ENCODE measurements at places on chromosomes 3 and 15.

DNA sequence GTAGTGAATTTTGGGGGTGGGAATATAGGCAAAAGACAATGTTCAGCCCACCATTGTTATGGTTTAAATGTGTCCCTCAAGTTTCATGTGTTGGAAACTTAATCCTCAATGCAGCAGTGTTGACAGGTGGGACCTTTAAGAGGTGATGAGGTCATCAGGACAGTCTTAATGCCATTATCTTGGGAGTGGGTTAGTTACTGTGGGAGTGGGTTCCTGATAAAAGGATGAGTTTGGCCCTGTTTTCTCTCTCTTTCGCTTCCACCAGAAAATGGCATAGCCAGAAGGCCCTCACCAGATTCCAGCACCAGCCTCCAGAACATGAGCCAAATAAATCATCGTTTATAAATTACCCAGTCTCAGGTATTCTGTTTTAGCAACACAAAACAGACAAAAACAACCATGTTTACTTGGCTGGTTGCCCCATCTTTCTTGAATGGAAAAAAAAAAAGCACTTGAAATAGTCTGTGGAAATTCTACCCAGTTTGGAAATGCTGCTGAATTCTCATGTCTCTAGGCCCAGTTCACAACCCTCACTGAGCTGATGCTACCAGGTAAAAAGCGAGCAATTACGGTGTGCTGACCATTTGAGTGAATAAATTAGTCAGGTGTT, 31.0 kb upstream of the MFSD1 start:
- DNase-seq, result no peak

GRCh38 chr3:128133273-128133883, 9.8 kb upstream of the RUVBL1 start:
- DNase-seq, result peak; percentile 19

DNA sequence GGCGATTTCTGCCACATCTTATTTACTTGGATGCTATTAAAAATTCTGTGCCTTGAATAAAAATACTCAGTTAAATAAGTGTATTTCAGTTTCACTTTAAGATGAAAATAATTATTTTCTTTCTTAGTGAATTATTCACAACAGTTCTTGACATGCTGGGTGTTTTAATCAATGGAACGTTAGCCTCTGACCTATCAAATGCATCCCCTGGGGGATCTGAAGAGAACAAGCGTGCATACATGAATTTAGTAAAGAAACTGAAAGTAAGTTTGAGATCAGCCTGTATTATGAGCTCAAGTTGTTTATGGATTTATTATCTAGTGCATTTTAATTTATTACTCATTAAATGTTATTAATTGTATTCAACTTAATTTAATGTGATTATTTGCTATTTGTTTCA, 597 bp downstream of the P2RY12 start:
- DNase-seq, result no peak

GRCh38 chr3:146334151-146334550, 83.2 kb upstream of the PLSCR4 start:
- DNase-seq, result no peak

DNA sequence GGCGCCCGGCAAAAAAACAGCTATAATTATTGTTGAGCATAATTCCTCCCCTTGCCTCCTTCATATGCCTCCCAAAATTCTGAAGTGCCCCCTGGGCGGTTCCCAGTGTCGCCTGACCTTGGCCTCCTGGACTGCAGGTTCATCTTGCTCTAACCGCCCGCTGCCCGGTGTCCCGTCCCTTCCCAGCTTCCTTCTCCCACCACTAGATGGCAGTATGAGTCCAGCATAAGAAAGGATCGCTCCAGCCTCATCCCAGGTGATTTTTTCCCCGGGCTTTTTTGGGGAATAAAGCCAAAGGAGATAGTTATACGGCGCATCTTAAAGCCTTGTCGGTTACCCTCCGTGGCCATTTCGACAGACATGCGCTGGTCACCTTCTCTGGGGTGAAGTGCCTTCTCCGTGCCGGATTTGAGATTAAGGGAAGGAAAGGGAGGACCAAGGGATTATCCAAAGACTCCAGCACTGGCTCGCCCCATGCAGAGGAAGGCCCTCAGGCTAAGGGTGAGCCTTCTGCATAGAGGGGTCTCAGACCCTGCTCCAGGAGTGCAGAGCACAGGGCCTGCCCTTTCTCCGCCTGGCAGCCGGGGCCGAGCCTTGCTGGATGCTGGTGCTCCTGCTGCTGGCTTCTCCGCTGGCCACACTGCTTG, 45.8 kb upstream of the TRA2B start:
- DNase-seq, result no peak
